ENCODE measurements at places on chromosomes 1 and 21. TPM values are rescaled to one million over a fixed set of nuclear protein-coding genes. Genes with fewer than 3 reads are reported as not detected.

Gene CR1L
- total RNA-seq: not detected

Gene KLF17
- total RNA-seq: not detected

- DNase-seq: no peak
Observed at GRCh38 chr1:52179073-52179472, 37.2 kb downstream of the ZFYVE9 start.

DNA sequence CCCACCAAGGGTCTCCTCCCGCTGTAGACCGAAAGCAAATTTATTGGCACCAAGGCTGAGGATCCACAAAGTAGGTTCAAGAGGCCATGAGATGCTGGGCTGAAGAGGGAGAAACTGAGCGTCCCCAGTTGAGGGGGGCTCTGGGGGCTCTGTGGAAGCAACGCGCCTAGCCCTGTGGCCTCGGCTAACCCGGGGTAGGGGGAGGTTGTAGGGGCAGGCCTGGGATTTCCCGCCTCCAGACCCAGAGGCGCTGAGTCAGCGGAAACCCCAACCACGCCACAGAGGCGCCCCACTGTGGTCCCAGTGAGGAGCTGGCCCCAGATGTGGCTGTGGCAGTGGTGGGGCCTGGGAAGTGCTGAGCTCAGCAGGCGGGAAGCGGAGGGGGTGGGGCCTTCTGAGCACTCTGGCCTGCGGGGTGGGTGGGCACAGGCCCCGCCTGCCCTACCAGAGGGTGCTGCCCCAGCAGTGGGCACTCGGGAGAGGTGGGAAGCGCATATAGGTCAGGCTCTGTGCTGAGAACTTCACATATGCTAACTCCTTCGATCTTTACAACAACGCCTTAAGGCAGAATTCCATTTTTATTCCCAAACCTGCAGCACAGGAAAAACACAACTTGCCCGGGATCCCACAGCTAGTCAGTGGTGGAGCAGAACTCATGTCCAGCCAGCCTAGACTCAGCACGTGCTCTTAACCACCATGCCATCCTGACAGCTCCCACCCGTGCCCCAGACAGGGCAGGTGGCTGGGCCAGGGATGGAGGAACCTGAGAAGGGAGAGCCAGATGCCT, 1.5 kb upstream of the COL16A1 start:
- no peak for DNase-seq

- no peak for DNase-seq
Observed at GRCh38 chr1:94878329-94878728, 48.6 kb downstream of the CNN3 start.

DNA sequence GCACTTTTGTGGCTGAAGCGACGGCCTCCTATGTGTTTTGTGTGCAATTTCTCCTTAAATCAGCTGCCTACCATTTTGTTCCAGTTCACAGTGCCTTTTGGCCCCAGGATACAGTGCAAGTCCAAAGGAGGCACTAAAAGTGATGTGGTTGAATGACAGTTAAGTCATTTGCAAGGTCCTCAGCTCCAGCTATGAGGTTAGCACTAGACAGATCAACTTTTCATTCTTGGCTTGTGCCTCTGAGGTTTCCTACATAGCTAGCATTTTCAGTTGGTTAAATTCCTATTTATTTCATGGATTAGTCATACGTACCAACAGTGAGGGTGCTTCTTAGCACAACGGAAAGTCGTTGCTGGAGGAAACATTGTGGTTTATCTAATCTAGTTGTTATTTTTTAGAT, 59.3 kb upstream of the NTPCR start:
- no peak for DNase-seq

DNA sequence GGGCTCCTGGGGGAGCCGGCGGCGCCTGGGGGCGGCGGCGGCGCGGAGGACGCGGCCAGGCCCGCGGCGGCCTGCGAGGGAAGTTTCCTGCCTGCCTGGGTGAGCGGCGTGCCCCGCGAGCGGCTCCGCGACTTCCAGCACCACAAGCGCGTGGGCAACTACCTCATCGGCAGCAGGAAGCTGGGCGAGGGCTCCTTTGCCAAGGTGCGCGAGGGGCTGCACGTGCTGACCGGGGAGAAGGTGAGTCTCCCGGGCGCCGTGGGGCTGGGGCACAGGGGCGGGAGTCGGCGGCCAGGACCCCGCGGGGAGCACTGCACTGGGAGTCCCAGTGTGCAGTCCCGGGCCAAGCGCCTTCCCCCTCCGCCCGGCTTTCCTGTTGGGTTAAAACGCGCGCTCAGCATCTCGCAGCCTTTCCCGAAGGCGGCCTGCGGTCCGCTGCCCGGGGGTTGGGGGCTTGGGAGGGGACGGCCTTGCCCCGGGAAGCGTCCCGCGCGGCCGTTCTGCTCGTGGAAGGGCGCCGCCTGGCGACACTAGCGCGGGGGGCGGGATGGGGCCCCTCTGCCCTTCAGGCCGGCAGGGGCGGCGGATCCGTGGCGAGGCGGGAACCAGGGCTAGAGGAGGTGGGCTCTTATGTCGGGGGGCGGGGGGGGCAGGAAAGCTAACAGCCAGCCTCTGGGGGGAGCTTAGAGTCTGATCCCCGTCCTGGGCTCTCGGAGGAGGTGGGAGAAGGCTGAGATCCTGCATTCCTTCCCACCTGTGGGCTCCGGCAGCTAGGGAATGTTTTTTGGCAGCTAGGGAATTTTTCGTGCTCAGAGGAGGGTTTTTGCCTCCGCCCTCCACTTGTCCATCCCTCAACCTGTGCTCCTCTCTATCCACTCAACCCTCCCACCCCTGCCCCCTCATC, 1.1 kb downstream of the HUNK start:
- DNase-seq: peak; percentile 55
